ENCODE measurements at places on chromosomes 11 and 22. TPM values are rescaled to one million over a fixed set of nuclear protein-coding genes. Genes with fewer than 3 reads are reported as not detected.

RHOD gene
- total RNA-seq: 15.9 TPM

GRCh38 chr11:117535201-117535849 is 207.7 kb downstream of the CEP164 start:
- no peaks in the 10 kb centered on the region for H3K36me3 ChIP-seq
- H3K4me3 ChIP-seq: no peak overlapping the region
- peaks cover 14% of the 10 kb centered on the region for H3K4me1 ChIP-seq
- no peaks in the 10 kb centered on the region for H3K27me3 ChIP-seq

GRCh38 chr22:17946662-17947367 is 77.5 kb downstream of the MICAL3 start:
- H3K27me3 ChIP-seq: no peaks in the 10 kb centered on the region
- peaks cover 63% of the 10 kb centered on the region for H3K4me1 ChIP-seq
- peak overlapping the region; percentile 60 for H3K27ac ChIP-seq
- H3K4me3 ChIP-seq: no peak overlapping the region
- H3K36me3 ChIP-seq: no peaks in the 10 kb centered on the region
- no peak for DNase-seq

- H3K4me1 ChIP-seq: peaks cover 58% of the 10 kb centered on the region
- no peak overlapping the region for H3K4me3 ChIP-seq
- H3K27me3 ChIP-seq: no peaks in the 10 kb centered on the region
- H3K36me3 ChIP-seq: no peaks in the 10 kb centered on the region
These were observed 70.5 kb upstream of the SESN3 start for GRCh38 chr11:95301474-95301873.

DNA sequence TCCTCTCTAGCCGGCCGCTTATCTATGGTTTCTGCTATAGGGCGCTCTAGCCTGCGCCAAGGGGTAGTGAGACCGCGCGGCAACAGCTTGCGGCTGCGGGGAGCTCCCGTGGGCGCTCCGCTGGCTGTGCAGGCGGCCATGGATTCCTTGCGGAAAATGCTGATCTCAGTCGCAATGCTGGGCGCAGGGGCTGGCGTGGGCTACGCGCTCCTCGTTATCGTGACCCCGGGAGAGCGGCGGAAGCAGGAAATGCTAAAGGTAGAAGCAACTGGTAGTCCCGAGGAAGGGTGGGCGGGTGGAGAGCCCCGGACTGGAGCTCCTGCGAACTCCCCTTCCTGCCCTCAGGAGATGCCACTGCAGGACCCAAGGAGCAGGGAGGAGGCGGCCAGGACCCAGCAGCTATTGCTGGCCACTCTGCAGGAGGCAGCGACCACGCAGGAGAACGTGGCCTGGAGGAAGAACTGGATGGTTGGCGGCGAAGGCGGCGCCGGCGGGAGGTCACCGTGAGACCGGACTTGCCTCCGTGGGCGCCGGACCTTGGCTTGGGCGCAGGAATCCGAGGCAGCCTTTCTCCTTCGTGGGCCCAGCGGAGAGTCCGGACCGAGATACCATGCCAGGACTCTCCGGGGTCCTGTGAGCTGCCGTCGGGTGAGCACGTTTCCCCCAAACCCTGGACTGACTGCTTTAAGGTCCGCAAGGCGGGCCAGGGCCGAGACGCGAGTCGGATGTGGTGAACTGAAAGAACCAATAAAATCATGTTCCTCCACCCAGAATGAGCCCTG is at the start of the genes LBHD1 and UQCC3:
LBHD1 (minus strand) TSS at position 660 of the 782 bp plus-strand sequence. CDS start 2,236 bp downstream, outside the sequence.
UQCC3 (plus strand) TSS at position 66 of the 782 bp plus-strand sequence; CDS start at position 139, 73 bp downstream.
- DNase-seq: peak; percentile 87
- H3K27me3 ChIP-seq: no peaks in the 10 kb centered on the region
- H3K4me1 ChIP-seq: peaks cover 24% of the 10 kb centered on the region

- peaks cover 32% of the 10 kb centered on the region for H3K27me3 ChIP-seq
- H3K27ac ChIP-seq: no peak overlapping the region
- peaks cover 14% of the 10 kb centered on the region for H3K4me1 ChIP-seq
- DNase-seq: no peak
- H3K36me3 ChIP-seq: 0 out of 2 replicates have a peak, but pooled peaks cover 3% of the 10 kb centered on the region
- no peak overlapping the region for H3K4me3 ChIP-seq
These were observed 601.8 kb downstream of the INSC start for GRCh38 chr11:15716550-15716949.

GRCh38 chr11:9745411-9746211 is 81.7 kb downstream of the SWAP70 start:
- H3K4me1 ChIP-seq: peaks cover 15% of the 10 kb centered on the region
- H3K27me3 ChIP-seq: no peaks in the 10 kb centered on the region
- DNase-seq: no peak
- H3K27ac ChIP-seq: peak overlapping the region; percentile 19
- no peak overlapping the region for H3K4me3 ChIP-seq

OR52N1 gene
- not detected for total RNA-seq

DNA sequence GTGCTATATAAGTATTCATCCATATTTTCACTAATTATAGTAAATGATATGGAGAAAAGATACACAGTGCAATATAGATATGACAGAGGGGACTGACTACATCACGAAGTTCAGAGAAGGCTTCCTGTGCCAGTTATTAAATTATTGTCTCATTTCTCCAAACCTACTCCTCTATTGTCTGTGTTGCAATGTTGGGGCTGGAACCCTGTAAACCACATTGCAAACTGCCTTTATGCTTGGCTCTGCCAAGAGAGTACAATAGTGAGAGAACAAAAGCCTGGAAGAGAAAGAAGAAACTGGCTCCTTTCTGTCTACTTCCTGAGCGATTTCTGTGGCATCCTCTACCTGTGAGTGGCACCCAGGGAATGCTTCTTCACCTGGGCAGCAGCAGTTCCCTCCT is 46.4 kb downstream of the ME3 start:
- H3K36me3 ChIP-seq: no peaks in the 10 kb centered on the region
- H3K27me3 ChIP-seq: no peaks in the 10 kb centered on the region
- no peak overlapping the region for H3K27ac ChIP-seq
- H3K4me1 ChIP-seq: peaks cover 18% of the 10 kb centered on the region
- no peak overlapping the region for H3K4me3 ChIP-seq
- DNase-seq: no peak

DNA sequence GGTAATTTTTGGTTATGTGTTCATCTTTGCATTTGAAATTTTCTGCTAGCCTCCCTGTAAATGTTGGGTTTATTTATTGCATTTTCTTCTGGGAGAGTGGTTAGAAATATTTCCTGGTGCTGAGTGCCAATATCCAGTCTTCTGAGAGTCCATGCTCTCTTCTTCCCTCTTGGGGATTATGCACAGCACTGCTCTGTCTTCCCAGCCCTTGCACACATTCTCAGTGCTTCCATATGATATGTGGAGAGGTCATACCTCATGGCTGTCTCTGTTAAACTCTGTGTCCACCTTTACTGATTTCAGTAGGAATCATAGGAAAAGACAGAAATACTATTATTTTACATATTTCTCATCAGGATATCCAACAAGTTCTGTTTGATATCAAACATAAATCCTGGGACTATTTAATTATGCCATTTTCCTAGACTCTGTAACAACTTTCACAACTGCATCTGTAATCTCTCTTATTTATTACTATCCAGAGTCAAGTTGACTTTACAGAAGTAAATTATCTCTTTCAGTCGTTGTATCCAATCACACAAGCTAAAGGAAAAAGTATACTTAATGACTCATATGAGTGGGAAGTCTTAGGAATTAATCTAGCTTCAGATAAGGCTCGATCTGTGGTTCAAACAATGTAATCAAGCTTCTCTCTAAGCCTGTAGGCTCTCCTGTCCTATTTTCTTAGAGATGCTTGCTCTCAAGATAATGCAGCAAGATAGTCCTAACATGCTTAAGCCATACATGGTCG is 2.7 kb upstream of the NXPE1 start:
- no peaks in the 10 kb centered on the region for H3K36me3 ChIP-seq
- H3K27me3 ChIP-seq: no peaks in the 10 kb centered on the region
- H3K4me1 ChIP-seq: peaks cover 27% of the 10 kb centered on the region
- DNase-seq: no peak
- no peak overlapping the region for H3K27ac ChIP-seq

DNA sequence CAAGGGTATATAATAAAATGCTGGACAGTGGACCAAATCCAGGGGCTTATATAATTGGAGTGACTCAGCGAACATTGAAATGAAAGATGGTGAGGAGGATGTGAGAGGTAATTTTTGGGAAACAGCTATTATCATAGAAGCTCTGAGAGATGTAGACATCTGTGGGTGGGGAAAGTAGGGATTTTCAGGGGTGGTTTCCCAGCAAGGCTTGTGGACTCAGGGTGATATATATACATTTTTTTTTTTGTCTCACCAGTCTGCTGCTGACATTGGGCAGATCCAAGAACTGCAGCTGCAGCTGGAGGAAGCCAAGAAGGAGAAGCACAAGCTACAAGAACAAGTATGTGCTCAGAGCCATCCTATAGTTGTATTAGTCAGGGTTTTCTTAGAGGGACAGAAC is 208.1 kb downstream of the MYO18B start:
- H3K4me1 ChIP-seq: peaks cover 6% of the 10 kb centered on the region
- H3K4me3 ChIP-seq: no peak overlapping the region
- H3K27me3 ChIP-seq: peaks cover 6% of the 10 kb centered on the region
- H3K36me3 ChIP-seq: no peaks in the 10 kb centered on the region
- DNase-seq: no peak

- peaks cover 13% of the 10 kb centered on the region for H3K4me1 ChIP-seq
- H3K4me3 ChIP-seq: no peak overlapping the region
- no peak overlapping the region for H3K27ac ChIP-seq
- H3K36me3 ChIP-seq: no peaks in the 10 kb centered on the region
- no peaks in the 10 kb centered on the region for H3K27me3 ChIP-seq
These were observed 21.1 kb upstream of the PLET1 start for GRCh38 chr11:112281726-112282125.

DNA sequence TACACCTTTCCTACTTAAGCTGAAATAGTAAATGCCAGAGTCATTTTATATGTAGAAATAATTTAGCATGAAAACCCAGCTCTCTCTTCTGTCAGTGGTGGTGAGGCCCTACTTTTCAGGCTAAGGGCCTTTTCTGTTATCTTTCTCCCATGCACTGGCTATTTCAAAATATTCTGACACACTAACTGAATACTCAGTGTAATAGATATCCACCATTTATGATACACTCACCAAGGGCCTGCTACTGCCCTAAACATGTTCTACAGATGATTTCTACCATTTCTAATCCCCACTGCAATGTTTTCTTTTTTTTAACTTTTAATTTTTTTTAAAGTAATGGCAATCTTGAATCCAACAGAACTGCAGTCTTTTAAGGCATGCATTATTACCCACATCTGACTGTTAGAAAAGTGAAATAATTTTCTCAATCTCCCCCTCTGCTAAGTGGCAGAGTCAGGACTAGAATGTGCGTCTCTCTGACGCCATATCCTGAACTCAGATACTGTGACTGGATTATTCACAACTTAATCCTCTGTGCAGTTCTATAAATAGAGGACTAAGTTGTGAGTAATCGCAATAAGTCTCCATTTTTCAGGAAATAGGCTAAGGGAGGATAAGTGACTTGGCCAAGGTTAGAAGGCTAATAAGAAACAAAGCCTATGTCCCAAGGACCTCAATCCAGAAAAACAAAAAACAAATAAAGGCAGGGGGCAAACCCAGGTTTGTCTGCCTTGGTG is 44.0 kb downstream of the GRAMD1B start:
- H3K36me3 ChIP-seq: no peaks in the 10 kb centered on the region
- no peak overlapping the region for H3K4me3 ChIP-seq
- no peak overlapping the region for H3K27ac ChIP-seq
- DNase-seq: no peak

- no peak overlapping the region for H3K4me3 ChIP-seq
- H3K27me3 ChIP-seq: peaks cover 16% of the 10 kb centered on the region
- no peak overlapping the region for H3K27ac ChIP-seq
- peaks cover 56% of the 10 kb centered on the region for H3K4me1 ChIP-seq
- H3K36me3 ChIP-seq: no peaks in the 10 kb centered on the region
These were observed 31.0 kb upstream of the AMOTL1 start for GRCh38 chr11:94737171-94737611.

GRCh38 chr11:131301306-131301705 is 69.1 kb upstream of the NTM start:
- H3K4me3 ChIP-seq: no peak overlapping the region
- peaks cover 36% of the 10 kb centered on the region for H3K4me1 ChIP-seq
- no peak overlapping the region for H3K27ac ChIP-seq
- DNase-seq: no peak
- H3K36me3 ChIP-seq: peaks cover 26% of the 10 kb centered on the region

DNA sequence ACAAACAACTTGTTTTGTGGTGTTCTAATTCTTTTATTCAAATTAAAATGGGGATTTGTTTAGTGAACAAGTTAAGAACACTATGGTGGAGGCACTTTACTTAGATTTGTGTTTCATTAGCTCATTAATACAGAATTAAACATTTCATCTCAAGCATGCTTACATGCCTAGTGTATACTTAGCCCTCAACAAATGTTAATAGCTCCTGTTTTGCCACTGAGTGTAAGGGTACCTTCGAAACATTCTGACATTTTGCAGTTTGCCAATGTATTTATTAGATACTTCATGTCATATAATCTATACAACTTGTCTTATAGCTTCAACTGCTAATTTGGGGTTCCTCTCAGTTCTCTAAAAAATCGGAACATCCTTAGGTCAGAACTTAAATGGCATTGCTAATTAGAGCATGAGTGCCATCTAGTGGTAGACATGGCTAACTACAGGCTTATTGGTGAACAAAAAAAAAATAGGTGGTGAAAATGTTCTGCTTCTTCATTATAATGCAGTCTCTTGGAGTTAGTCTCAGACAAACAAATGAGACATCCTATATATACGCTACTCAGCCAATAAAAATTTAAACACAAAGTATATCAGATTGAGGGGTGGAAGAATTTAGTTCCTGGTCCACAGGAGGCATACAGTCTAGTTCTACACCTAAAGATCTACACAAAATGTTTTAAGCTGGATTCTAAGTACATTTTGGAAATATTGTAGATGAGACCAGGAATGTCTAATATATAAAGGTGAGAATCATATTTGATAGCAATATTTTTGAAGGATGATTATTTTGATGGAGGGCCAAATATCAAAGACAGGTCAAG is 4.9 kb upstream of the CNTN5 start:
- no peak overlapping the region for H3K4me3 ChIP-seq
- no peak overlapping the region for H3K27ac ChIP-seq
- no peaks in the 10 kb centered on the region for H3K36me3 ChIP-seq
- peaks cover 18% of the 10 kb centered on the region for H3K27me3 ChIP-seq

DNA sequence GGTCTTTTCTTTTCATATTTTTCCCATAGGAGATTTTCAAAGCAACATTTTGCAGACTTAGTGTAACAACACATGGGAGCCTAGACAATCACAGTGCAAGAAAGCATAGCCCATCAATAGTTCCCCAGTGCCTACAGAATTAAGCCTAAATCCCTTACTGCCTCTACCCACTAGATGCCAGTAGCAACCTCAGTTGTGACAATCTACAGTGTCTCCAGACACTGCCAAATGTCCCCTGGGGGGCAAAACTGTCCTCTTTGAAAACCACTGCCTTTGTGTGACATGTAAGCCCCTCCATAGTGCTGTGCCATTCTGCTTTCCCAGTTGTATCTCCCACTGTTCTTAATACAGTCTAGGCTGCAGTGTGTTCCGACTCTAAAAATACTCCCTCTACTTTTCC is 1329.0 kb downstream of the LRRC4C start:
- no peak overlapping the region for H3K27ac ChIP-seq
- no peak overlapping the region for H3K4me3 ChIP-seq
- H3K27me3 ChIP-seq: peaks cover 7% of the 10 kb centered on the region
- H3K4me1 ChIP-seq: no peaks in the 10 kb centered on the region
- DNase-seq: peak; percentile 16
- no peaks in the 10 kb centered on the region for H3K36me3 ChIP-seq

GRM5 gene
- total RNA-seq: 0.13 TPM

RPUSD4 gene
- total RNA-seq: 43.8 TPM

TYR gene
- total RNA-seq: not detected

Data from WTC11 (cell line).